ENCODE measurements at places on chromosomes 16 and 17.

- DNase-seq: no peak
Observed at GRCh38 chr17:29933379-29933778, 3.4 kb upstream of the SSH2 start.

GRCh38 chr16:29806641-29807425 lies 504 bp downstream of the MAZ start:
- peak; percentile 38 for DNase-seq

DNA sequence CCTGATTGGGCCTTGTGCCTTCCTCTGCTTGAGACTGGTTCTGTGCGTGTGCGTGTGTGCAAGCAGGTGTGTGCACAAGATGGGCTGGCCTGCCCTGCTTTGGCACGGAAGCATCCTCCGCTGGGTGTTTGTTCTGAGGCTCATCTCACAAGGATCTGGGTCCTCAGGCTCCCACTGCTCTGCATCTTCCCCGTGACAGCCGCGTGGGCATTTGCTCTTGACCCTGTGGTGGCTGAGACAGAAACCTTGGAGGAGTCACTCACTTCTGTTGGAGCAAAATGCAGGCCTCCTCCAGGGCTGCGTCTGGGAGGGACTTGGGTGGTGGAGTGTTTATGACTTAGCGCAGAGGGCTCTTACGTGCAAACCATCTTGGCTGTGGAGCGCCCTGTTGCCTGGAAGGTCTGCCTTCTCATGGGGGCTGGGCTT lies 119.2 kb downstream of the RPTOR start:
- DNase-seq: no peak

DNA sequence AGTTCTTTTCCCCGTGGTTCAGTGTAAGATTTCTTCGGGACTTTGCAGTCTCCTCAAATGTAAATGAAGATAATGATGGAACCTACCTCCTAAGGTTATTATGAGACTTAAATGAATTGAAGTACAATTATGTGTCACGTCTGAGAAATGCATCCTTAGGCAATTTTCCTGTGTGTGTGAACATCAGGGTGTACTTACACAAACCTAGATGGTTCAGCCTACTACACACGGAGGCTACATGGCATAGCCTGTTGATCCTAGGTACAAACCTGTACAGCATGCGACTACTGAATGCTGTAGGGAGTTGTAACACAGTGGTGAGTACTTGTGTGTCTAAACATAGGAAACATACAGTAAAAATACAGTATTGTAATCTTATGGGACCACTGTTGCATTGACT lies 1.1 kb upstream of the FAM20A start:
- DNase-seq: no peak

- no peak for DNase-seq
Observed at GRCh38 chr17:56099649-56100048, 53.6 kb upstream of the ANKFN1 start.

All from activated T-helper 9 cell treated with anti-CD3 and anti-CD28 coated beads, Interleukin-2, amount 50 U/mL, for 16 hours (primary cell).